ENCODE measurements at places on chromosomes 2 and 18. TPM values are rescaled to one million over a fixed set of nuclear protein-coding genes. Genes with fewer than 3 reads are reported as not detected.

Gene REG1B
- not detected for polyA plus RNA-seq

Gene TMEM198
- polyA plus RNA-seq: 3.8 TPM

Gene VRK2
- polyA plus RNA-seq: 19.0 TPM

- DNase-seq: no peak
These were observed 831 bp upstream of the D2HGDH start for GRCh38 chr2:241733391-241734207.

DNA sequence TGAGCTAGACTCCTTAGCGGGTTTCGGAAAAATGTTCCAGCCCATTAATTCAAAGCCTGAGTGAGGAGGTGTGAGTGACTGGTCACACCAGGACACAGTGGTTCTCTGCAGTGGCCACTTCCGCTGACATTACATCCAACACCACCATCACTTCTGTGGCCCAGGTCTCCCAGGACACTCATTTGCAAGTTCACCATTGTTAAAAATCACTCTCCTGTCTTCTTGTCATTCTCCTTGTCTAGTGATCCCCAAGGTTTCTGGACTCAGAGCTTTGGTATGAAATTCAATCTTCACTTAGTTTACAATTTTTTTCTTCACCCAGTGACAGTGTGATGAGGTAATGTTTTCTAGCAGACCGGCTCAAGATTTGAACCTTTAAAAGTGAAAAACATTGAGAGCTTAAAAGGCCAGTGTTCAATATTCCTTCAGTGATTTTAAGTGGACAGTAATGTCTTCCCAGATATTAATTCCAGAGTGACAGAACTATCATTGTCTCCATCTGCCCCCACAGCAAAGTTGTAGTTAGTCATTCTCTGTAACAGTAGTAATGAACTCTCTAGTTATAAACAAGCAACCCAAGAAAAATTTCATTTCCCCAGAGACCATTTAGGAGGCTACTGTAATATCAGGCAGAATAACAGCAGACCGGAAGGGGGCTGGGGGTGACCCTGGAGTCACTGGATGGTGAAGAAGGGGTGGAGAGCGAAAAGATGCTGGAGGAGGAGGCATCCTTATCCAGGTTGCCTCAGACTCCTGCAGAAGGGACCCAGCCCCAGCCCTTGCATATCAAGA, 164.9 kb downstream of the GFPT1 start:
- DNase-seq: no peak

- DNase-seq: no peak
These were observed 141.3 kb upstream of the NOSTRIN start for GRCh38 chr2:168660870-168661862.

GRCh38 chr2:100887713-100888495, 68.0 kb downstream of the NPAS2 start:
- no peak for DNase-seq

GRCh38 chr18:54742659-54743604, 85.3 kb upstream of the RAB27B start:
- DNase-seq: no peak

DNA sequence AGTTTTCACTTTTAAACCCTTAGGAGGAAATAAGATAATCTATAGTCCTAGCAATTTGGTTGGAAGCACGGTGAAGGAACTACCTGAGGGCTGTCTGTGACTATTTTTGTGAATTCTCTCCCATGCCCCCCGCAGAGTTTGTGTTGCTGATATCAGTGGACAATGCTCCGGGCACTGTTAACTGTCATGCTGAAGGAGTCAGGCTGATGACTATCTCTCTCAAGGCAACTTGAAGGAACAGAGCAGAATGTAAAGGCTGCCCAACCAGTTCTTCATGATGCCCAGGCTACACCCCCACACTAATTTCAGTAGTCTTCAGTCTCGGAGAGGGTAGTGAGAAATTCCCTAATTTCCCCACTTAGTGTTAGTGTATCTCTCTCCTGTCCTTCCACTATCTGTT, 21.6 kb upstream of the RAB6C start:
- no peak for DNase-seq

DNA sequence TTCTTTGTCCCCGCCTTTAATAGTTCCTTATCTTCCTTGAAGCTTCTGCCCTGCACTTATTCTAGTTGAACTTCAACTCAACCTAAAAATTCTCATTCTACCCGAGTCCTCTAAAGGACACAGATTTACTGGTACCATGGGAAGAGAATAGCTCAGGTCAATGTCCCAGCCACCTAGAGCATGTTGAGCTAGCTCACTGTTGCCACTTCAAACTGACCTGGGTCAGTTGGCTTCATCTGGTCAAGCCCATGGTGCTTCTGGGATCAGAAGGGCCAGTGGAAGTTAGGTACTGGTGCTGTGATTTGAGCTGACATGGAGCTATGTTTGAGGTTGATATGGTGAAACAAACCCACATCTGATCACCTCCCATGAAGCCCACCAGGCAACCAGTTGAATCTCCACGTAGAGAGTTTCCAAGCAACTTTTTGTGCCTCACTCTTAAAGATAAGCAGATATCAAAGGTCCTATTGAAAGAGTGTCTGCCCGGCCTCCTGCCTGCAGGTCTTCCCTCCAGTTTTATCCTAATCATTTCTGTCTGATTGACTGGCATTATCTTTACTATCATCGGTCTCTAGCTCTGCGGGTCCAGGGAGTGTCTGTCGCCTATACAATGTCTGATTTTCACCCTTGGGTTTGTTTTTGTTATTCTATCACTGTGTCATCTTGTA, 17.2 kb downstream of the GREB1 start:
- DNase-seq: no peak

- DNase-seq: no peak
These were observed 535.6 kb upstream of the FSIP2 start for GRCh38 chr2:185202945-185203528.

- peak; percentile 87 for DNase-seq
These were observed 812 bp upstream of the KCNG3 start for GRCh38 chr2:42494355-42495233.

GRCh38 chr18:26804519-26804918, 61.0 kb downstream of the AQP4 start:
- no peak for DNase-seq

- DNase-seq: no peak
These were observed 1.7 kb downstream of the PJVK start for GRCh38 chr2:178452870-178453269.

All from renal pelvis (tissue), 12 donors.